Lower leg skin (tissue), 4 donors: ENCODE measurements at places on chromosomes 6 and 20. TPM values are rescaled to one million over a fixed set of nuclear protein-coding genes. Genes with fewer than 3 reads are reported as not detected.

TAF8 gene
- total RNA-seq, result 24.0 TPM

RAET1G gene
- total RNA-seq, result not detected

C6orf141 gene
- 13.7 TPM for total RNA-seq

POPDC3 gene
- total RNA-seq, result not detected

FAM184A gene
- 3.4 TPM for total RNA-seq

CCR6 gene
- total RNA-seq, result 0.49 TPM

C20orf141 gene
- total RNA-seq, result not detected

TBX18 gene
- total RNA-seq, result 7.0 TPM

TAAR2 gene
- total RNA-seq, result not detected

TFAP2B gene
- 6.8 TPM for total RNA-seq

DNA sequence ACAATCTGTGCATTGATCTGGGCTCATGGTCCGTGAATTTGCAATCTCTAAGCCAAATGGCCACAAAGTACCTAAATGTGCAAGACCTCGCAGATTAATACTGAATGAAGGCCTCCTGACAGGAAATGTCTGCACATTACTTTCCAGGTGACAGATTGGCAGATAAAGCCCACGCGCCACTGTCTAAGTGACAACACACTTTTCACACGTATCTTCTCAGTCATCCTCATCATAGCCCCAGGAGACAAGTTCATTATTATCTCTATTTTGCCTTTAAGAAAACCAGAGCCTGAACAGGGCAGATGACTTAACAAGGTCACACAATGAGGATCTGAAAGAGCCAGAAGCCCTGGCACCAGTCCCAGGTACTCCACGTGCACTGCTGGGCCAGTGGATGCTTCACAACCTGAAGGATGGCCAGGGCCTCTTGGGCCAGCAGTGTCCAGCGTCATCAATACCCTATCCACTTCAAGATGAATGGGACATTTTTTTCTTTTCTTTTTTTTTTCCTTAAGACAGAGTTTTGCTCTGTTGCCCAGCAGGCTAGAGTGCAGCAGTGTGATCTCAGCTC lies 266.3 kb downstream of the PTPRT start:
- DNase-seq, result no peak

GRCh38 chr6:100461278-100461916 lies 3.3 kb downstream of the SIM1 start:
- no peak for DNase-seq

- no peak for DNase-seq
Measured at GRCh38 chr6:142985281-142985680, 40.3 kb upstream of the HIVEP2 start.

DNA sequence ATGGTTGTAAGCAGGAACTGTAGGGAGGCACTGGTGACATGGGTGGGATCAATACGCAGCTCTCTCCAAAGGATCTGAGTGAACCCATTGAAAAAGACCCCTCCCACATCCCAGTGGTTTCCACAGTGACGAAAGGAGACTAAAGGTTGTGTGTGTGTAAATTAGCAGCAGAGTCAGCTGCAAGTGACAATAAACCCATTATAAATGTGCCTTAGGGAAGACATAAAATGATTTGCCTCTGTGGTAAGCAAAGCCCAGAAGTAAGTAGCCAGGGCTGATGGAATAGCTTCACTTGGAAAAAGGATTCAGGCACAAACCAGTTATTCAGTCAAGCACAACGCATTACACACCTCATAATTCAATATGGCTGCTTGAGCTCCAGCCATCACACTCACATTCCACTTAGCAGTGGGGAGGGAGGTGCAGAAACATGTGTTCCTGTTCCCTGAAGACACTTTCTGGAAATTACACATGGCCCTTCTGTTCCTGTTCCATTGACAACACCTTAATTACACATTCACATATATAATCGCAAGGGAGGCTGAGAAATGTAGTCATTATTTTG lies 231.4 kb downstream of the PREX1 start:
- DNase-seq, result no peak

DNA sequence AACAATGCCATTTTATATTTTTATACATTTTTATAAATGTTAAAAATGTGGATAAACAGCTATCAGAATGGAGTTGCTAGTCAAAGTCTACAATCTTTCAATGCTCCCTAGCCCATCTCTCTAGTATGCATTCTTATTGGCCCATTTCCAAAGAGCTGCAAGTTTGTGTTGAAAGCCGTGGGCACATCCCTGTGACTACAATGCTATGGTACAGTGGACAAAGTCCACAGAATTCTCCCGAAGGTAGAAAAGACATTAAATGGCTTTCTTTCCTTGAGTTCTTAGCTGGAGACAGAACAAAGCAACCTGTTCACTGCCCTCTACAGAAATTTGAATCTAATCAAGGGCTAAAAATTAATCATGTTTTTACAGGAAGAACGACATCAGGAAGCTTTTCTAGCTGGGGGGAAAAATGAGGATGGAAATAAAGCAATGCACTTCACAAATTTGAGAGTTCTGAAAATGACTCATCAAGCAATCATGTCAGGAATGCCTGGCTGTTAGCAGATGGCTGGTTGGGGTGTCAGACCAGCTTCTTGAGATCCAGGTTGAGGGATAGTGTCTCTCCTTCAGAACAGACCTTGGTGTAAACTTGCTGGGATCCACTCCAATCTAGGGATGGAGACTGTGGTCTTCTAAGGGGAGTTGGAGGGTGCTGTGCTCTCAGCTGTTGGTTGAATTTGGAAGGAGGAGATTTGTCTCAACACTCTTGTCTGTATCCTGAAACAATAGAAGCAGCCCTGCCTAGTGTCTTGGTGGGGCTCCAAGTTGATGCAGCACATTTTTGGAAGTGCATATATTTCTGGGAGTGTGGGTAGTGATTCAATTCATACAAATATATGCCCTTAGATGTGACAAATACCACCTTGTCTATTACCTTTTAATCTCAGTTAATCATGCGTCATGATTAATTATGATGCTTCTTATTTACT lies 143.4 kb upstream of the PHACTR1 start:
- DNase-seq, result no peak

- DNase-seq, result no peak
Measured at GRCh38 chr20:36754656-36755222, 8.8 kb upstream of the NDRG3 start.

DNA sequence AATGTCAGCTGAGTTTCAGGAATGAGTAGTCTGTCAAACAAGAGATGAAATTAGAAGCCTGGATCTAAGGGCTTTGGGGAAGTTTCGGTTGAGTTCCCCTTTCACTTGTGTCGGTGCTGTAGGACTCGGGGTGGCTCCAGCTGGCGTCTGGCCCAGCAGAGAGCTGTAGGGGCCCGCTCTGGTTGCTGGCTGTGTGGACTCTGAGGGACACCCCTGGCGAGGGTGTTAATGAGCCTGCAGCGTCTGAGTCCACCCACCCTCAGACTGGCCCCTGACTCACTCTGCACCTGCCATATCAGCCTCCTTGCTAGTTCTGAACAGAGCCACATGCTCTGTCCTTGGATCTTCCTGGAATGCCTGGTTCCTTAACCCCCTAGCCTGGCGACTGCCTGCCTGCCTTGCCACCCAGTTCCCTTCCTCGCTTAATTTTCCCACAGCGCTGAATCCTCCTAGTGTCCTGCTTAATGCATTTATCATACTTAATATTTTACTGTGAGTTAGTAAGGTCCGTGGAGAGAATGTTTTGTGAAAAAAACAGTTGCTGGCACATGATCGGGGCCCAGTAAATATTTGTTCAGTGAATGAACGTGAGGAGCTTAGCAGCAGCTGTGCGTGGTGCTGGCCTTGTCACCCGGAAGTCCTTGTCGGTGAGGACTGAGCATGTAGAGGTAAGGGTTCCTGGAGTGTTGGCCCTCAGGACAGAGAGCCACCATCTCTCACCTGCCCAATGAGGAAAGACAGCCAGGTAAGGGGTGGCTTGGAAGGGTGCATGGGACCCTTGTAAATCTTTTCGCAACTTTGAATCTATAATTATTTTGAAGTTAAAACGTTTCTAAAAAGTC lies 1.6 kb downstream of the DNAJC5 start:
- no peak for DNase-seq

DNA sequence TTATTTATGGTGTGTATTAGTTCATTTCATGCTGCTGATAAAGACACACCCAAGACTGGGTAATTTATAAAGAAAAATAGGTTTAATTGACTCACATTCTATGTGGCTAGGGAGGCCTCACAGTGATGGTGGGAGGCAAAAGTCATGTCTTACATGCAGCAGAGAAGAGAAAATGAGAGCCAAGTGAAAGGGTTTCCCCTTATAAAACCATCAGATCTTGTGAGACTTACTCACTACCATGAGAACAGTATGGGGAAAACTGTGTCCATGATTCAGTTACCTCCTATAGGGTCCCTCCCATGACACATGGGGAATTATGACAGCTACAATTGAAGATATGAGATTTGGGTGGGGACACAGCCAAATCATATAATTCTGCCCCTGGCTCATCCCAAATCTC lies 150.0 kb upstream of the AHI1 start:
- DNase-seq, result no peak

- no peak for DNase-seq
Measured at GRCh38 chr6:14134211-14134910, 16.8 kb downstream of the CD83 start.
